ENCODE measurements at places on chromosomes 2 and 18. TPM values are rescaled to one million over a fixed set of nuclear protein-coding genes. Genes with fewer than 3 reads are reported as not detected.

Gene SCN1A
- total RNA-seq = not detected

Gene LIMS3
- total RNA-seq = 1.2 TPM

Gene LYPD6B
- total RNA-seq = not detected

Gene DPYSL5
- not detected for total RNA-seq

Gene GPC1
- total RNA-seq = 135 TPM

Gene MSGN1
- not detected for total RNA-seq

Gene PRSS56
- total RNA-seq = not detected

Gene COMMD1
- 55.4 TPM for total RNA-seq

Gene PPM1G
- total RNA-seq = 110 TPM

Gene SPP2
- total RNA-seq = not detected

Gene TACR1
- not detected for total RNA-seq

Gene CREG2
- 0.34 TPM for total RNA-seq

Gene FBLN7
- total RNA-seq = 1.0 TPM

Gene ZNG1B
- total RNA-seq = 19.2 TPM

Gene APCDD1
- 2.2 TPM for total RNA-seq

Gene SCTR
- total RNA-seq = not detected

Gene IL1RN
- not detected for total RNA-seq

Gene ACVR1C
- not detected for total RNA-seq

Gene LCT
- total RNA-seq = not detected

Gene CCBE1
- 52.3 TPM for total RNA-seq

Gene UPP2
- total RNA-seq = not detected

Gene SYT4
- not detected for total RNA-seq

Gene PPP1CB
- total RNA-seq = 82.7 TPM

Gene LONRF2
- total RNA-seq = under 0.01 TPM

Gene CD8A
- not detected for total RNA-seq

Gene MFSD2B
- total RNA-seq = 0.59 TPM

Data from bronchus fibroblast of lung (primary cell).